ENCODE measurements at places on chromosomes 7 and 10.

GRCh38 chr7:153081496-153081895 lies 321.9 kb downstream of the ACTR3B start:
- no peak for DNase-seq

DNA sequence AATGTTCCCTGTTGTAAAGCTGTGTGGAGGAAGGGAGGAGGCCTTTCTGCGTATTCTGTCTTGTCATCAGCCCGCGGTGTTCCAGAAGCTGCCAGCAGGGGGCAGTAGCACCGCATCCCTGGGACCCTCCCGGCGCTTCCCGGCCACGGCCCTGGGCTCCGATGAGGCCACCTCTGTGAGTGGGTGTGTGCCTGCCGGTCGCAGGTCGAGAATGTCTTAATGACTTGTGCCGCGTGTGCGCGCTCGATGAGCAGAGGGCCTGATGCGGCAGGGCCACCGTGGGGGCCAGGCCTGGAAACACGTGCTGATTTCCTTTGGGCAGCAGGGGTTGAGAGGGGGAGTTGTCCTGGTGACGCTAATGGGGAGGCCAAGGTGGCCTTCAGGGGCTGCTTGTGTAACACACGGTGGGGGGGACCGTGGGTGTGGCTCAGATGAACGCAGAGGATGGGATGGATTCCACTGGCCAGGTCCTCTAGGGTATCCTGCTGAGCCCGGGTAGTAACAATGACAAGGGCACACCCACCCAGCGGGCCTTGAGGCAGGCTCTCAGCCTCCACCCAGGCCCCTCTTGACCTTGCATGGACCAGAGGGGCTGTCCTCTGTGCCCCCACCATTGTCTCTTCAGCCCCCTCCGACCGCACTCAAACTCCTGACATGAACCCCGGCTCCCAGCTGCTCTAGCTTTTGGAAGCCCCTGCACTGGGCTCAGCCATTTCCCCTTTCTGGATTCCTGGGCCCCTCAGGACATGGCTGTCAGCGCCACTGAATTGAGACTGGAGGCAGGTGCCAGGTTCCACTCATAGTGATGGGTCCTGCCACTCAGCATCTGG lies 135.9 kb upstream of the PODXL start:
- no peak for DNase-seq

GRCh38 chr7:40499718-40500117 lies 364.9 kb downstream of the SUGCT start:
- DNase-seq: no peak

- DNase-seq: no peak
Measured at GRCh38 chr7:24323961-24324480, 40.0 kb downstream of the NPY start.

- DNase-seq: no peak
Measured at GRCh38 chr10:112981553-112981952, 31.5 kb downstream of the TCF7L2 start.

DNA sequence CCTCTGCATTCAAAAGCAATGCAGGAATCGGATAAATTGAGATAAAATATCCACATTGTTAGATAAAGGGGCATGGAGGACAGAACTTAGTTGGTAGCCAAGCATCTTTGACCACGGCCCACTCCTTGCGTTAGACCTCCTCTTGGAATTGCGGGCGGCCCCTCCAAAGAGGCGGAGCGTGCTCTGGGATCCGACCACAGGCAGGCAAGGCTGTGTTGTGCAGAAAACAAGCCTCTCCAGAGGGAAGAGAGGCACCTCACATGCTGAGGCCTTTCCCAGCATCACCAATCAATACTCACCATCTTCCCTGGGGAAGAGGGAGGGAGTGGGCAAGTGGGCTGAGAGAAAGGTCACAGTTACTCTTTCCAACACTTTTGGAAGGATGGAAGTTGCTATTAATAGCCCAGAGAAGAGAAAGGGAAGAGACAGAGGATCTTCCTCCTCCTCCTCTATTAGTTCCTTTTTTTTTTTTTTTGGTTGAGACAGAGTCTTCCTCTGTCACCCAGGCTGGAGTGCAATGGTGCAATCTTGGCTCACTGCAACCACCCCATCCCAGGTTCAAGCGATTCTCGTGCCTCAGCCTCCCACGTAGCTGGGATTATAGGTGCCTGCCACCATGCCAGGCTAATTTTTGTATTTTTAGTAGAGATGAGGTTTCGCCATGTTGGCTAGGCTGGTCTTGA lies 49.7 kb upstream of the NRF1 start:
- no peak for DNase-seq

DNA sequence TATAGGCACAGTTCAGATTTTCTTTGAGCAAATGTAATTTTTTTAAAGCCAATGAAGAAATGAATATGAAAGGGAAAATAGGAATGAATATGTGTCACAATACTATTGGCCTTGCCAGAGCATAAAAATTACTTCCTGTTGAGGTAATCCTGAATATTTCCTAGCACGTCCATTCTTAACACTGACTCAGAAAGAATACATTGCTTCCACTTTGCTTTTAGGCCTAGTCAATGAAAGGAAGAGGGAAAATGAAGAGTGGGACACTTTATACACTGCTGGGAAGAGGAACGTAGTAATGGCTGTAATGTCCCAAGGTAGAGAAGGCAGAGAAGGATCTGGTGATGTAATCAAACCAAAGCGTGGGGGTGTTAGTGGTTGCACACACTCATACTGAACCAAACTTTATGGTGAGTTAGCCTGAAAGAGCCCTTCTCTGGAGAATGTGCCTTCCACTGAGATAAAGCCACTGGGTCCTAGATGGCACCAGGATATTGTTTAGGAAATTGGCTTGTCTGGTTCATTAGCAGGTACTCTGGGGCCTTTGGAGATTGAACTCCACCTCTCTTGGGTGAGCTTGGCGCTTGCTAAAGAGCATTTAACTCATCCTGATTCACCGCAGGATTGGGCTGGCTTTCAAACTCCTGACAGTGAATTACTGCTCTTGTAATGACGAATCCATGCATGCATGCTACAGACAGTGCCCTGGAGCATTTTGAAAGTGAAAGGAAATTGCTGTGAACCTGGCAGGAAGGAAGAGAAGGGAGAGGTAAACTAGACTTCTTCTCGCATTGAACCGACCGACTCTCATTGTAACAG lies 254.9 kb downstream of the KIAA1217 start:
- DNase-seq: no peak

- DNase-seq: no peak
Measured at GRCh38 chr10:116418389-116418788, 9.3 kb upstream of the PNLIPRP3 start.

GRCh38 chr7:220151-220841 lies 27.9 kb downstream of the FAM20C start:
- no peak for DNase-seq

GRCh38 chr7:80542398-80542797 lies 30.5 kb upstream of the GNAT3 start:
- DNase-seq: no peak

DNA sequence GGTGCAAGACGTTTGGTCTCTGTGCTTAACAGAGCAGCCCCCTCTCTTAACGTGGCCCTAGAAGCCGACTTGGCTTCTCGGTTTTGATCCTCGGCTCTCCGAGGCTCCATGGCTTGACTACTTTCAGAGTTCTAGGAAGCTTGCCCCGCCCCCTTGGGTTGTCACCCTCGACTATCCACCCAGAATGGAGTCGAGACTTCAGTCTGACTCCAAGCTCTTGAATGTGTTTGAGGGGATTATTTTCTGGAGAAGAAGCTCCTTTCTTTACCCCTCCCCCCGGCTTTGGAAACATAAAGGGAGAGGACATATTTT lies 448 bp downstream of the SEC24C start:
- DNase-seq: no peak

DNA sequence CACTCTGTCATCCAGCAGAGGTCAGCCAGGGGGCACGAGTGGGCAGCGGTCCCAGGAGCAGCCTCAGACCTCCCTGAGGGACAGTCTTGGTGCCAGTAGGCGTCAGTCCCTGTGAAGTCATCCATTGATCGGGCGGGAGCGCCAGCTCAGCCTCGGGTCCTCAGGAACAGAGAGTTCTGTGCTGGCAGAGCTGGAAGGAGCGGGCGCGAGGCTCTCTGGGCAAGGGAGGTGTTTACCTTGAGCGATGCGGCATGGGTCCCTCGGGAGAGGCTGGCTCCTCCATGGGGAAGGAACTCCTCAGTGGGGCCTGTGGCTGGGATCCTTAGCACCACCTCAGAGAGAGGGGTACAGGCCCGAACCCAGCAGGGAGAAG lies 101.1 kb upstream of the PPIF start:
- DNase-seq: no peak

DNA sequence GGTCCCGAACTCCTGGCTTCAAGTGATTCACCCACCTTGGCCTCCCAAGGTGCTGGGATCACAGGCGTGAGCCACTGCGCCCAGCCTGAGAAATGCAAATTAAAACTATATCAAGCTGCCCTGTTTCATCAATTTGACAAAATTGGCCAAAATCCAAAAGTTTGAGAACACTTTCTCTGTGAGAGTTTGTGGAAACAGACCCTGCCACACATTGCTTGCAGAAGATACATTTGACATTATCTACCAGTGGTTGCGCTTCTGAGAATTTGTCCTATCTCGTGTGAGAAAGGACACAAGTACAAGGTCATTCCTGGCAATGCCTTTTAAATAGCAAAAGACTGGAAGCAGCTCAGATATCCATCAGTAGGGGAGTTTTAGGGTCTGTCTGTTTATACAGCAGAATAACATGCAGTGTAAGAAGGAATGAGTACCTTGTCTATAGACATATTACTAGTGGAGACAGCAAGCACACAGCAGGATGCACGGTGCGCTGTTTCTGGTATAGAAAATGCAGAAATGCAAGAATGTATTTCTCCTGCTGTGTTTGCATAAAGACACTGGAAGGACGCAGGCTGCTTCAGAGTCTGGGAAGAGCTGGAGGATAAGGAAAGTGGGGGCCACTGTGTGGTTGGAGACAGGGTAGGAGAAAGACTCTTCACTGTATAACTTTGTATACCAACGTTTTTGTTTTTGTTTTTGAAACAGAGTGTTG lies 4.3 kb downstream of the LHPP start:
- no peak for DNase-seq

- DNase-seq: no peak
Measured at GRCh38 chr10:62175251-62175650, 93.4 kb downstream of the RTKN2 start.

DNA sequence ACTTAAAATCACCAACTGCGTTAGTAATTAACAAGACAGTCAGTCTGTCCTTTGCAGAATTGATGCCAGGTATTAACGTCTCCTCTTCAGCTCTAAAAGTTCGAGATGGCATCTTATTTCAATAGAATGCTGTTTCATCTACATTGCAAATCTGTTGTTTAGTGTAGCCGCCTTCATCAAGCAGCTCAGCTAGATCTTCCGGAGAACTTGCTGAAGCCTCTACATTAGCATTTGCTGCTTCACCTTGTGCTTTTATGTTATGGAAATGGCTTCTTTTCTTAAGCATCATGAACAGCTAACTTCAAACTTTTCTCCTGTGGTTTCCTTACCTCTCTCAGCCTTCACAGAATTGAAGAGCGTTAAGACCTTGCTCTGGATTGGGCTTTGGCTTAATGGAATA lies 95.5 kb upstream of the FAM20C start:
- no peak for DNase-seq

- no peak for DNase-seq
Measured at GRCh38 chr10:72525277-72525676, 100.6 kb downstream of the MICU1 start.

DNA sequence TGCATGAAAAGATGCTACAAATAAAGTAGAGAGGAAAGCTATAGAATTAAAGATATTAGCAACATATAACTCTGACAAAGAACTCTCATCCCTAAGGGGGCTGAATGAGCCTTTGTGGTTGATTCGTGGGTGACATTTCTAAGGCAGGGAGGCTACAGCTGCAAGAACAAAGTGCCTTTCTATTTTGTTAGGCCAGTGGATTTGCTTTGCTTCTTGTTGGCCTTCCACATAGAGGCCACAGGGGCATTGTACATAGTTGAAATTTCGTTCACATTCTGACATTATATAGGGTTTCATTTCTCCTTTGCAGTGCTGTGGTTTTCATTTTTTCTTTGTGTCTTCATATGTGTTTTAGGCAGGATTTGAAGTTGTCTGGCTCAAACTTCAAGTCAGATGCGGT lies 819.2 kb upstream of the C7orf33 start:
- DNase-seq: no peak

DNA sequence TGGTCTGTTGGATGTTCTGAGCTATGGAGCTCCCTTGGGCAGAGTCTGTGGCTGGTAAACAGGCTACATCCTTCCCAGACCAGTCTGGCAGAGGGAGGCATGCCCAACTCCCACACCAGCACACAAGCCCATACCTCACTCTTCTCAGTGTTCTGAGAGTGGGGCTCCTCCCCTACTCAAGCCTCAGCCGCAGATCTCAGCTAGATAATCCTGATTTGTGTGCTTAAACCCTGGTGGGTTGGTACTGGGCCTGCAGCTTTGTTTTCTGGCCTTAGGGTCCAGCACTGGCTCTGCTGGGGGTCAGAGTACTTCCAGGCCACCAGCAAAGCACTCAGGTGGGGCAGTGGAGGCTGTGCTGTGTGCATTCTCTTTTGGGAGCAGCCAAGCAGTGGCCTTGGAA lies 70.4 kb downstream of the MGAM2 start:
- DNase-seq: no peak

DNA sequence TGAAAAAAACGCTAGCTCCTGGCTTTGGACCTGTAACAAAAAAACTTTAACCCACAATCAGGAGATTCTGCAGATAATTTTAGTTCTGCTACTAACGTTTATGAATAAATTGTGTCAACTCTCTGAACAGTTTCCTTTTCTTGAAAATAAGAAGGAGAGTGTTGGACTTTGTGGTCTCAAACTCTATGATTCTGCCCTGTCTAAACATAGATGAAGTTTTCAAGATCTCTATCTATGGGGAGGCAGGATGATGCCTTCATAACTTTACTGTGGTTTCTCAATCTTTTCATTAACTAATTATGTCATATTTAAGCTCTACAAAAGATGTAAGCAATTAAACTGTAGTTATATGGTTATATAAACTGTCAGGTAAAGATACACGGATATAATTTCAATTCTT lies 162.0 kb downstream of the REEP3 start:
- DNase-seq: no peak

GRCh38 chr7:20216406-20217036 lies 663 bp downstream of the MACC1 start:
- DNase-seq: no peak

DNA sequence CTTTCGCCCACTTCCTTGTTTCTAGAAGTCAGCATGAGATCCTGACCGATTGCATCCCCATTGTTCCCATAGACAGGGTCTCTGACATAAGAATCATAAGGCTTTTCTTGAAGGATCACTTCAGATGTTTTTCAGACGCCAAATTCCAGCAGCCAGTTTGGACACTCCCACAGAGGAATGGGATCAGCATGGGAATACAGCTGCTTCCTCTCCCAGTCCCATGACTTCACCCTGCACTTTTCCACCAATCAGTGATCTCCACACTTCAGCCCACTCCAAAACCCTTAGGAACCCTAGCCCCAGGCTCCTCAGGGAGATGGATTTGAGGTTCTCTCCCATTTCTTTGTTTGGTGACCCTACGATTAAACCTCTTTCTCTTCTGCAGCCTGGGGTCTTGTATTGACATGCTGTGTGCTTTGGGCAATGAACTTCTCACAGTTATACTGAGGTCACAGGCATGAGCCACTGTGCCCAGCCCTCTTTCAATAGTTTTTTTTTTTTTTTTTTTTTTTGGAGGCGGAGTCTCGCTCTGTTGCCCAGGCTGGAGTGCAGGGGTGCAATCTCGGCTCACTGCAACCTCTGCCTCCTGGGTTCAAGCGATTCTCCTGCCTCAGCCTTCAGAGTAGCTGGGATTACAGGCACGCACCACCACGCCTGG lies 52.8 kb upstream of the CHST3 start:
- DNase-seq: no peak

- DNase-seq: no peak
Measured at GRCh38 chr7:102409340-102409739, 13.2 kb downstream of the PRKRIP1 start.
